ENCODE measurements at places on chromosomes 5 and 9. TPM values are rescaled to one million over a fixed set of nuclear protein-coding genes. Genes with fewer than 3 reads are reported as not detected.

PCDHB2 gene
- total RNA-seq, result 3.2 TPM

GKAP1 gene
- total RNA-seq, result 11.8 TPM

C9orf153 gene
- 0.49 TPM for total RNA-seq

PCDHB6 gene
- total RNA-seq, result 0.80 TPM

SH3PXD2B gene
- 19.2 TPM for total RNA-seq

KDM3B gene
- total RNA-seq, result 54.4 TPM

CDC20B gene
- total RNA-seq, result not detected

DNA sequence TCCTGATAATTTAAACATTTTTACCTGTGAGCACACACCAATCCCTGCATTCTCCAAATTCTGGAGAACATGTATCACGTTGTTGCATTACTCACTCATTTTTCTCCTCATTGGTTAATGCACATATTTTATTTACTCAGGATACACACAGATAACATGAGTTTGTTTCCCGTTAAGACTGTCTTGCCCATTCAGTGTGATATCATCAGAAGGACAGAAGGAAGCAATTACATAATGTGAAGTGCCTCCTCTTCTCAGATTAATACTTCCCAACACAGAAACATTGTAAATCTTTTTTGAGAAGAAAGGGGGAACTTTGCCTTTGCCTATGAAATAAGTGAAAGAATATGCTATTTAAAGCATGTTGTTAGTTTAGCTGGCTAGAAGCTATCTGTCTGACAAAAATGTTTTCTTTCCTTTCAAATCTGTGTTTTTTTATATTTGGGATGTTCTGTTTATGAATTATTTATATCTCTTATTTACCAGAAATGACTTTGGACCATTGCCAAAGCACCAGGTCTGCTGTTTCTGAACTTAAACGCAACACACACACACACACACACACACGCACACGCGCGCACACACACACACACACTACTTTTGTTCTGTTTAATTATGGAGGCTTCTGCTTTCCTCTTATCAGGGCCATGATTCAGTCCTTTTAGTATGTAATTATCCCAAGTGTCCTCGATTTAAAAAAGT is 186.5 kb downstream of the CHSY3 start:
- peak; percentile 31 for DNase-seq

DNA sequence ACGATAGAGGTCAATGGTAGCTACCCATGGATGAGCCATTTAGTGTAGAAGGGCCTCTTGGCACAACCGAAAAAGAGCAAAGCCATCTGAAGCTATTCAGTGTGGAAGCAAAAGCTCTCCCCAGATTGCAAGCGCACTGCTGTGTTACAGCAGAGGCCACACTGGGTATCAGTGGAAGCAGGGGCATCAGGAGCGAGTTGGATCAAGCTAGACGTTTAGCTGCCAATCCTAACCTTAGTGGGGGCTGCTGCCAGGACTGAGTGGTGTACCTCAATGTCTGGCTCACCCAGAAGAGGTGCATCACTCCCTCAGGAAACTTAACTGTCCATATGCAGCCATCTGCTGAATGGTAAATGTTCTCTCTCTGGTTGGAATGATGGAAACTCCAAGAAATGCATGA is 44.5 kb downstream of the RAPGEF1 start:
- DNase-seq, result peak; percentile 25

DNA sequence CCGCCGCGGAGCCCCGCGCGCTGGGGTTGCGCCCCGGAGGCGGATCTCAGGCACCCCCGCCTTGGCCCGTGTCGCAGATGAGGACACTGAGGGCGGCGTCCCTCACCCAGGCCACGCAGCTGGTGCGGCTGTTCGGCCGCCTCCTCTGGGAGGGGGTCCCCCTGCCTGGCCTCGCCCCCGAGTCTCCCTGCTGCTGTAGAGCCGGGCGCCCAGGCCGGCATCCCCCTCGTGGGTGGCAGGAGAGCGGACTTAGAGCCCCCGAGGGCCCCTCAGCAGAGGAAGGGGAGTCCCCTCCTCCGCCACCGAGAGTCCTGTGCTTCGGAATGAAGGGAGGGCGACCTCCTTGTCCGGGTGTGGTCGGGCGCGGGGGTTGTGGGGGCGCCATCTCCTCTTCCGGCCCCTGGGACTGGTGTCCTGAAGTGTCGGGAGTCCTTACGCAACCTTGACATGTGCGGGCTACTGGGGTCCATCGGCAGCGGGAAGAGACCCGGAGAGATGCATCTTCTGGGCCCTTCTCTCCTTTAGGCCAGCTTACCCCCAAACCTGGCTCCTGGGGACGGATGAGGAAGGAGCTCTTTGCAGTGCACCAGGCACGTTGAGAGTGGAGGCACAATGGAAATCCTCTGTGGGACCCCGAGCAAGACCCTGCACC is 11.7 kb upstream of the EXOSC2 start:
- DNase-seq, result no peak

GRCh38 chr5:127634007-127634406 is 14.9 kb upstream of the CTXN3 start:
- no peak for DNase-seq

DNA sequence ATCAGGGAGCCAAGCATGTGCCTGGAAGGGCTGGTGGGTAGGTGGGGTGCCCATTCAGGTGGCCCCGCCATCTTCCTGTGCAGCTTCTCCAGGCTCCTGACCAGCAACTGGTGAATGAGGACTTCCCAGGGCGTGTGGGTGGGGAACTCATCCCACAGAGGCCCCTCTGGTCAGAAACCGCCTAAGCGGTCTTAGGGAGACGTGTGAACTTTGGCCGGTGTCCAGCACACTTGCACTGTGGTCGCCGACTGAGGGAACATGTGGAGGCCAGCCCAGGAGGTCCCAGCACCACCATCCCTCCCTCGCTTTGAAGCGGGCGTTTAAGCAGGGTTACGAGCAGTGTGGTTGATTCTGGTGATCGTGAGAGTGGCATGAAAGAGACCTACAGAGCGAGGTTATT is 77.8 kb downstream of the MVB12B start:
- no peak for DNase-seq

DNA sequence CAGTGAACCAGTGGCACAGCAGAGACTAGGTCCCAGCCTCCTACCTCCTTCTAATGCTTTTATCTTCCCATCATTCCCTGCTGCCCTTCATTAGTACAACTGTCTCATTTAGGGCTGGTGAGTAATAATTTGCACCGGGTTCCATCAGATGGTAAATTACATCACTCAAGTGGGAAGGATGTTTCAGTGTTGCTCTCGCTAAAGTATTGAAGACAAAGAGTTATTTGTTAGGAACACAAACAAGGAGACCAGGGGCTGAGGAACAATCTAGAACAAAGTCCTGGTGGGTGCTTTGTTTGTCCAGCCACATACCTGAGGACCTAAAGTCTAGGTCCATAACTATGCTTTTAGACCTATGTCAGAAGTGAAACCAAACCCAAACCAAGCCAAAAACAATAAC is 52.4 kb downstream of the SEC61B start:
- DNase-seq, result no peak

- DNase-seq, result no peak
These were observed 167.9 kb downstream of the DENND1A start for GRCh38 chr9:123761905-123762605.

DNA sequence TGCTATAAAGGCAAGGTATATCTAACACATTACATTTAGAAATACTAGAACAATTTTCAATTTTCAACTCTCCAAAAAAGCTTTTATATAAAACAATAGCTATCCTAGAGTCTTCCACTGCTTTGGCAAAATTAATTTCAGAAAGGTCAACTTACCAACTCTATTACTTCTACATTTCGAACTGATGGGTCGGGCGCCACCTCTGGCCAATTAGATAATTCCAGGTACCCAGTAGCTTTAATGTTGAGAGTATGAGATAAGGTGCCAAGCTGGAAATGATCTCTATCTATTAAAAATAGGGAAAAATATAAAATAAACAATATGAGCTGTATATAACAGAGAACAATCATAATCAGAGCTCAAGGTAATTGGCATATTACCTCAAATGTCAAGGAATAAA is 166.6 kb downstream of the AP3B1 start:
- no peak for DNase-seq

DNA sequence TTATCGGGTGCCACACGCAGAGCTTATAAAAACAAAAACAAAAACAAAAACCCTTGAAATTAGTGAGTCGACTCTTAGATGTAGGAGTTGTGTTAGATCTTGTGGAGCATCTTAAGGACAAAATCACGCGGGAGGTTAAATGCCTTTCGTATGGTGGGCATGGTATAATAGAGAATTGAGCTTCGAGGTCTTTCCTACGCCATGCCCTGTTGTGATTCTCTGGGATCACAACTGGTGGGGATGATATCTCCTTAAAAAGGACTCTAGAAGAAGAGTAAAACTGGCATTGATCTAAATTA is 773 bp upstream of the ELL2 start:
- DNase-seq, result no peak

- no peak for DNase-seq
These were observed 538 bp downstream of the PRRT1B start for GRCh38 chr9:131545786-131546335.

GRCh38 chr5:101102506-101102905 is 199.4 kb upstream of the ST8SIA4 start:
- no peak for DNase-seq

DNA sequence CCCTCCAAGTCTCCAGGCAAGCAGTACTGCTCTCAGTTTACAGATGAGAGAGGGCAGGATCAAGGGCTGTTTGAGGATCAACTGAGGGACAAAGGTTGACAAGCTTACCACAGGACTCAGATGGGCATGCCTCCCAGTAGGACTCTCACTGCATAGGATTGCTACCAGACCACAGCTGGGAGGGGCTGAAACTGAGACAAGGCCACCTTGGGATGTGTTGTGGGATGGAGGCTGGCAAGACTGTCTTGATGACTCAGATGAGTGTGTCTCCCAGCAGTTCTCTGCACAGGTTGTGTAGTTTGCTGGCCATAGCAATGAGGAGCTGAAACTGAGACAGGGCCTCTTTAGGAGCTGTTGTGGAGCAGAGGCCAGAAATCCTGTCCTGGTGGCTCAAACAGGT is 222.2 kb upstream of the IRX1 start:
- no peak for DNase-seq

DNA sequence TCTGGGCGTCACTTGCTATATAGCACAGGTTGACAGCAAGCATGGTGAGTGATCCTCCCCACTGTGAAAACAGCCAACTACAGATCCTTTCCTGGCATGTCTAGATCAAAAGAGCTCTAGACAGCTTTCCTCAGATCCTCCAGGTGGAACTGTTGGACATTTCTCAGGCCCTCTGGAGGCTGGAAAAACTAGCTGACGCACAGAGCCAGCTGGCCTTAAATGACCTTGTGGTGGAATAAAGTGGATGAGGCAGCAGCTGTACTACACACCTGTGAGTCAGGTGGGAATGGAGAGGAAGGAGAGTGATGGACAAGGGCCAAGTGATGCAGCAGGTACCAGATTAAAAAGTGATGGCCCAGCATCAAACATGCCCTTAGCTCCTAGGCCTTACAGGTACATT is 172.7 kb downstream of the TRIM32 start:
- DNase-seq, result no peak

DNA sequence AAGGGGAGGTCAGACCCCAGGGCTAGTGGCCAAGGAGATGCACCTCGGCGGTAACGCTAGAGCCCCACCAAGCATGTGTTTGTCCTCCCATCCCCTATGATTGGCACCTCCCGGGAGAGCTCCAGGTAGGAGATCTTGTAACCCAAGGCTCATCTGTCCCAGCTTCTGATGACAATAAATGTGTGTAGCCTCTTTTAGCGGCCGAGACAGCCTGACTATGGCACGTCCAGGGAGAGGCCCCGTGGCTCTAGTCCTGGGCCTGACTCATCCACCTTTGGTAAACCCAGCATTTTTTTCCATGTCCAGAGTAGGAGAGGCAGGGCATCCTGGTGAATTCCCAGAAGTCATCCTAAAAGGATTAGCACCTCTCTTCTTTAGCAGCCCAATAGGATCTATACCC is 39.2 kb downstream of the IRF1 start:
- DNase-seq, result no peak

DNA sequence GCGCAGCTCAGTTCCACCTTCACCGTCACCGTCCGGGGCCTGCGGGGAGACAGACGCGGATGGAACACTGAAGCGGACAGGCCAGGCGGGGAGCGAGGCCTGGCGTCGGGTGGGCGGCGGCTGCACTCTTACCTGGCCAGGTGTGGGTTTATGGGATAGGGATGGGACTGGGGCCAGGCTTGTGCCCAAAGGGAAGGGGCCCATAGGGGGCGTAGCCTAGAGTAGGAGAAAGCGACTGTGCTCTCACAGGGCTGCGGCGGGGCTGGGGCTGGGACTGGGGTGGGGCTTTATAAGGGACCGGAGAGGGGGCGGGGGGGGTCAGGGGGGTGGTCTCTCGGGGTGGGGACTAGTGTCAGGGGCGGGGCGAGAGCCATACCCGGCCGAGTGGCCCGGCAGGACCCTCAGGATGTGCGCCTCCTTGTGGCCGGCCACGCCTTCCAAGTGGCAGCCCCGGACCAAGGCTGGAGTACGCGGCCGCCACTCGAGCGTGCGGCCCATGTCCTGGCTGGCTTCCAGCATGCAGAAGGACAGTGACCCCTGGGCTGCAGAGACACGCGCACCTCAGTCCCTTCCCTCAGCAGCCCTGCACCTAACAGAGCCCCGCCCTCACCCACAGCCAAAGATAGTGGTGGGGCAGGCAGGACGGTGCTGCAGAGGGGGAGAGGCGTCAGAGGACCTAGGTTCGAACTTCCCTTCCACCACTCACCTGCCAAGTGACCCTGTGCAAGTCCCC is 22.8 kb downstream of the FPGS start:
- no peak for DNase-seq

DNA sequence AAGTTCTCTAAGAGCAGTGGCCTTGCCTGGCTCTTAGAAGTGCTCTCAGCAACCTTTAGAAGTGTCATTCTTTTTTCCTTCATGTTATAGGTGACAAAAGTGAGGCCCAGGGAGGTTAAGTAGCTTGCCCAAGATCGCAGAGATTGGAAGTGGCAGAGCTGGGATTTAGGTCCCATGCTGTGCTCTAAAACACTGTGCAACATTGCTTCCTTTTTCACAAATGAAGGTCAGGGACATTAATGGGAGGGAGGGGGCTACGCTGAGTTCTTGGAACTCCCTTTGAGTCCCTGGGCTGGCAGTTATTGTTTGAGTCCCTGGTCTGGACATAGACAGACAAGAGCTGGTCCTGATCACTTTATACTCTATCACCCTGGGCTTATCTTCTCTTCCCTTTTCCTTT is 45.3 kb downstream of the PAM start:
- no peak for DNase-seq

DNA sequence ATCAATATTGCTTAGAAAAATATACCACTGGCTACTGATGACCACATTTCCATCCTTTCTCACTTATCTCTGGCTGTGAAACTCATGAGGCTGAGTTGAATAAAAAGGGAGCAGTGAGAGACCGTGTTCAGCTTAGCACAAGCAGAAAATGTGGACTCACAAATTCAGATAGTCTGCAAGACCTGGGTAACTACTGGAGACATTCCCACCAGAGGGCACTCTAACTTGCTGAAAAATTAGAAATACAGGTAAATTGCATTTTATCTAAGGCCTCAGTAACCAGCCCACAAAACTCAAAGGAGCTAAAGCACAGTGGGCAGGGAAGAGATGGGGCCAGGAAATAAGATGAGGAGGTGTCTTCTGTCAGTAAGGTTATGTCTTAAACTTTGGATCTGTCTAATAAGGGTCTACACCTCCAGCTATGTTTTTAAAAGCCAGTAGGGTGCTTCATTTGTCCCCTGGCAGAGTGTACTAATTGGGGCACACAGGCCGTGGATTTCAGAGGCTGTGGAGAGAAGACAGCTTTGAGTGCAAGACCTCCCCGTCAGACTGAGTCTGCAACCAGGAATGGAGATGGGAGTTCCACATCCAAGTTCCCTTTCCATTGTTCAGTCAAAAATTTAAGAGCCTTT is 8.7 kb upstream of the NDUFB6 start:
- DNase-seq, result peak; percentile 56

Measured in muscle of leg (tissue), 16 donors.